Activated naive CD4-positive, alpha-beta T cell treated with anti-CD3 and anti-CD28 coated beads, Interleukin-2, amount 10 ng/mL, durations not matched to agents 7 days and 5 days (primary cell): ENCODE measurements at places on chromosomes 3 and 15.

- DNase-seq, result no peak
Measured at GRCh38 chr15:100762913-100763834, 116.5 kb upstream of the ALDH1A3 start.

DNA sequence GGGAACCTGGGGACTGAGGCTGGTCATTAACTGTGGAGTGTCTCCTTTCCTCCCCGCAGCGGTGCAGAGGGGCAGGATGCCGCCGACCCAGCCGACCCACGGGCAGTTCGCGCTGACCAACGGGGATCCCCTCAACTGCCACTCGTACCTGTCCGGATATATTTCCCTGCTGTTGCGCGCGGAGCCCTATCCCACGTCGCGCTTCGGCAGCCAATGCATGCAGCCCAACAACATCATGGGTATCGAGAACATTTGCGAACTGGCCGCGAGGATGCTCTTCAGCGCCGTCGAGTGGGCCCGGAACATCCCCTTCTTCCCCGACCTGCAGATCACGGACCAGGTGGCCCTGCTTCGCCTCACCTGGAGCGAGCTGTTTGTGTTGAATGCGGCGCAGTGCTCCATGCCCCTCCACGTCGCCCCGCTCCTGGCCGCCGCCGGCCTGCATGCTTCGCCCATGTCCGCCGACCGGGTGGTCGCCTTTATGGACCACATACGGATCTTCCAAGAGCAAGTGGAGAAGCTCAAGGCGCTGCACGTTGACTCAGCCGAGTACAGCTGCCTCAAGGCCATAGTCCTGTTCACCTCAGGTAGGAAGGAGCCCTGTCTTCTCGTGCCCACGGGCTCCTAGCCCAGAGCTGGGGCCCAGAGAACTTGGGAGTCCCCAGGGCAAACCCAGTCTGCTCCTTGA is 3.7 kb downstream of the NR2F2 start:
- no peak for DNase-seq

- DNase-seq, result no peak
Measured at GRCh38 chr3:48601622-48601994, 6.5 kb upstream of the COL7A1 start.

- no peak for DNase-seq
Measured at GRCh38 chr3:126931806-126932187, 51.1 kb upstream of the PLXNA1 start.

DNA sequence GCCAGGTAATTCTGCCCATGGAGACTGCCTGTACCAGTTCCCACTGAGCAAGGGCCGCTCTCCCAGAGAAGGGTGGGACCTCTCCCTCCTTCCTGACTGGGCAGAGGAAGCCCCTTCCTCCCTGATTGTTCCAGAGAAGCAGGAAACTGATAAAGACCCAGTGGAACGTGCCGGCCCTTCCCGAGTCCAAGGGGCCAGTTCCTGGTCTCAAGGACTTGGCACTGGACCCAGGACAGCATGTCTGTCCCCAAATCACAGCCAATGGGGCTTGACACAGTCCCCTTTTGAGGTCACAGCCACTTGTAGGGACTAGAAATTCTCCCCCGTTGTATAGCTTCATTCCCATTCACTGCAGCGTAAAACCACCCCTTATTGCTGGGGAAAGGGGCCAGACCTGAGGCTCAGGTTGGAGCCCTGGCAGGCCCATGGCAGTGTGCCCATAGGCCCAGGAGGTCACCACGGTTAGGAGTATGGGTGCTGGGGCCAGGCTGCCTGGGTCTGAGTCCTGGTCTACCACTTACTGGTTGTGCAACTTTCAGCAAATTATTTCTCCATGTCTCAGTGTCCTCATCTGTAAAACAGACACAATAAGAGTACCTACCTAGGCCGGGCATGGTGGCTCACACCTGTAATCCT is 18.1 kb downstream of the CSRNP1 start:
- DNase-seq, result no peak

DNA sequence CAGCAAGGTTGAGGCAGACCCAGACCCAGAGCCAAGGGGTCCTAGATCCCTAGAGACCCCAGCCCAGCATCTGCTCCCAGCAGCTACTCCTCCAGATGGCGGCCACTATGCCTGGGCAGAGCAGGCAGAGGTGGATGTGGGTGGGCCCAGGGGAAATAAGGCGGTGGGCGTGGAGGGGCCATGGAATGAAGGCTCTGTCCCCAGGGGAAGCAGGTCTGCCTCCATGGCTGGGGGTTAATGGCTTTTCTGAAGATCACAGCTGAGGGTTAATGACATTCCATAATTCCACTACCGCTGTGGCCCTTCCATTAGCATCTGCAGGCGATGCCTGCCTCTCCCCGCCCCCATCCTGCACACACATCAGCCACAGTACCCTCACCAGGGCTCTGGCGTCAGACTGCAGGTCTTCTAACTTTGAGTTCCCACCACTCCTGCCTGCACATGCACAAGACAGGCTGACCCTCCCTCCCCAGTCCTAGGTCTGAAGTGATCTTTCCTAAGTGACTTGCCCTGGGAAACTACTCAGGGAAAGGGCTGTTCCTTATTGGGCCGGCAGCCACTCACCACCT is 41.2 kb downstream of the CCDC33 start:
- no peak for DNase-seq

GRCh38 chr3:67601385-67601784 is 53.0 kb downstream of the SUCLG2 start:
- DNase-seq, result no peak

- no peak for DNase-seq
Measured at GRCh38 chr15:32646291-32646690, 4.8 kb downstream of the SCG5 start.

- no peak for DNase-seq
Measured at GRCh38 chr3:105950881-105951600, 82.2 kb upstream of the CBLB start.

- no peak for DNase-seq
Measured at GRCh38 chr3:196695849-196696226, 16.2 kb downstream of the CEP19 start.

GRCh38 chr3:79204351-79204750 is 563.4 kb downstream of the ROBO1 start:
- DNase-seq, result no peak

DNA sequence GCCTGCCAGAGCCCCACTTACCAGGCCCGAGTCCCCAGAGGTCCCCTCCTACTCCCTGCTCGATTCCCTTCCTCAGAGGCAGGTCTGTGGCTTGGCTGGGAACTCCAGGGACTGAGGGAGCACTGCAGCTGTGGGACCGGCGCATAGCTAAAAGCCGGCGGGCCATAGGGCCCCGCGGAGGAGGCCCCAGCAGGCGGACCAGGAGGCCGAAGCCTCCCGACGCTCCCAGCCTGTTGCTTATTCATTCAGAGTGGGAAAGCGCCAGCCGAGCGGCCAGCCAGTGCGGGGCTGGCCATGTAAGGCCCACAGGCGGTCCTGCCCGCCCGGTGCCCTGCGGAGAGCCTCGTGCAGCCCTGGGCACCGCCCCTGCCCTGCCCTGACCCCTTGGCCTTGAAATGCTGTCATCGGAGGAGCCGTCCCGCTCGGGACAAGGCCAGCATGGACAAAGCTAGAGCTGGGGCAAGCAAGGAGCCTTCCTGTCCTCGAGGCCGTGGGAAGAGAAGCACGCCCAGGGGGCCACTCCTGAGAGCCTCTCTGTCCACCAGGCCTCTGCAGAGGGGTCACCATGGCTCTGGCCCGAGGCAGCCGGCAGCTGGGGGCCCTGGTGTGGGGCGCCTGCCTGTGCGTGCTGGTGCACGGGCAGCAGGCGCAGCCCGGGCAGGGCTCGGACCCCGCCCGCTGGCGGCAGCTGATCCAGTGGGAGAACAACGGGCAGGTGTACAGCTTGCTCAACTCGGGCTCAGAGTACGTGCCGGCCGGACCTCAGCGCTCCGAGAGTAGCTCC is at the start of gene LOXL1:
Gene LOXL1 (plus strand): TSS at position 244 of the 784 bp plus-strand sequence. CDS start 322 bp downstream, at position 566.
- no peak for DNase-seq

DNA sequence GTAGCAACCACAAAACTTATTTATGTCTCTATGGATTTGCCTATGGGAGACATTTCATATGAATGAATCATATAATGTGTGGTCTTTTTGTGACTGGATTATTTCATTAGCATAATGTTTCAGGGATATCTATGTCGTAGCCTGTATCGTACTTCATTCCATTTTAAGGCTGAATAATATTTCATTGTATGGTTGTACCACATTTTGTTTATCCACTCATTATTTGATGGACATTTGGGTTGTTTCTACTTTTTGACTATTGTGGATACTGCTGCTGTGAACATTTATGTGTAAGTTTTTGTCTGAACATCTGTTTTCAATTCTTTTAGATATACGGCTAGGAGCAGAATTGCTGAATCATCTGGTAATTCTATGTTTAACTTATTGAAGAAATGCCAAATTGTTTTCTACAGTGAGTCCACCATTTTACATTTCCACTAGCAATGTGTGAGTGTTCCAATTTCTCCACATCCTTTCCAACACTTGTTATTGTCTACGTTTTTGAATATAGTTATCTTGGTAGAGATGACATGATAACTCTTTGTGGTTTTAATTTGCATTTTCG is 134.4 kb upstream of the DAZL start:
- no peak for DNase-seq

DNA sequence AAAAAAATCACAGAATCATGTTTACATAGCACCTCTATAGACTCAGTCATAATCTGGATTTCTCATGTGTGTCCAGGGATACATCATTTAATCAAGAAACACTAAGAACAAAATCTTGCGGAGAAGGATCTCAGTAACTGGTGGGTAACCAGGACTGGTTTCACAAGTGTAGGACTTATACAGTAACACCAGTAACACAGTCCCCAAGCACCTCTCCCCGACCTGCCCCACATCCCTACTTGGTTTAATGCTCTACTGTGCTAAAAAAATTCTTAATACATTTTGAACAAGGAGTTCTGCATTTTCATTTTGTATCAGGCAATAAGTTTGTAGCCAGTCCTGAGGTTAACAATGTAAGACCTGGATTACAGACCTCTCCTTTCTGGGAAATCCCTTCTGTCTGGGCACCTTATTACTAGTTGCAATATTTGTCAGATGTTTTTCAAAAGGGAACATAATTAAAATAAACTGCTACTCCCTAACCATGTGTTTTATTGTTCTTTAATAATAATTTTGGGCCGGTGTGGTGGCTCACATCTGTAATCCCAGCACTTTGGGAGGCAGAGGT is 57.6 kb upstream of the BBX start:
- DNase-seq, result no peak

GRCh38 chr15:82018201-82018600 is 27.6 kb downstream of the MEX3B start:
- DNase-seq, result no peak

- DNase-seq, result no peak
Measured at GRCh38 chr3:105093371-105094252, 273.1 kb upstream of the ALCAM start.

- no peak for DNase-seq
Measured at GRCh38 chr3:107710851-107711250, 188.1 kb downstream of the BBX start.

DNA sequence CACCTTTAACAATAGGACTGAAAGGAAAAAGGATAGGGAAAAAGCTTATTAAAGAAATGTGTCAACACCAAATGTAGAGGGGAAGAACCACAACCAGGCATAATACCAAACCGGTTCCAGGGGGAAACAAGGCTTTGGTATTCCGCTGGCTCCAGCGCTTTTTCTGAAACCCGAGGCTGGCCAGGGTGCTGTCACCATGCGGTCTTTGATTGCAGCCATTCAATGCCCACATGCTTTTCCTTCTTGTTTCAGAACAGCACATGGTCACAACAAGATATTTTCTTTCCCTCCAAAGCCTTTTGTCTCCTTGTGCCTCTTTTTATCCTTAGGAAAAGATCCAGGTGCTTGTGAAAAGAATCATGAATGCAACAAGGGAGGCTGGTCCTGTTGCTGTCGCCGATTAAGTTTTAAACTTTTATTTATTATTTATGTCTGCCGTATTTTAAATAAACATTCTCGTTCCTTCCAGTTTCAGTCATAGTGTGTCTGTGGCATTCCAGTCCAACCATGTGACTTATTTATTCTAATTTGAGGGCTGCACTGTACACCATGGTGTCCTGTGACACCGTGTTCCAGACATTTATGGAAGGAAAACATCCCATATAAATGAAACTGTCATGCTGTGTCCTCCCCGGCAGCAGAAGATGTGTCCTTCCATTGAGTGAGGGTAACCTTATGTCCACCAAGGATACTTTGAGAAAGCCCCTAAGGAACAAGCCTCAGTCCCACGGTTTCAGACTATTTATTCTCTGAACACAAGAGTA is 41.1 kb downstream of the CCK start:
- no peak for DNase-seq

DNA sequence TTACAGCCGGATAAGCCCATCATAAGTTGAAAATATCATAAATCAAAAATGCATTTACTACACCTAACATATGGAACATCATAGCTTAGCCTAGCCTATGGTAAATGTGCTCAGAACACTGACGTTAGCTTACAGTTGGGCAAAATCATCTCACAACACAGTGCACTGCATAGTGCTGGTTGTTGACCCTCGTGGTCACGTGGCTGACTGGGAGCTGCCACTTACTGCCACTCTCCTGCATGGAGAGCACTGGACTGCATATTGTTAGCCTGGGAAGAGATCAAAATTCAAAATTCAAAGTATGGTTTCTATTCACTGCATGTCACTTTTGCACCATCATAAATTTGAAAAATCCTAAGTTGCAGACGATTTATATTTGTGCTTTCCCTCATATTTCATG is 94.0 kb upstream of the CACNA2D3 start:
- DNase-seq, result no peak

GRCh38 chr3:38043486-38043885 is 4.5 kb downstream of the DLEC1 start:
- DNase-seq, result no peak

GRCh38 chr3:194534243-194534642 is 47.4 kb upstream of the ATP13A3 start:
- DNase-seq, result no peak

DNA sequence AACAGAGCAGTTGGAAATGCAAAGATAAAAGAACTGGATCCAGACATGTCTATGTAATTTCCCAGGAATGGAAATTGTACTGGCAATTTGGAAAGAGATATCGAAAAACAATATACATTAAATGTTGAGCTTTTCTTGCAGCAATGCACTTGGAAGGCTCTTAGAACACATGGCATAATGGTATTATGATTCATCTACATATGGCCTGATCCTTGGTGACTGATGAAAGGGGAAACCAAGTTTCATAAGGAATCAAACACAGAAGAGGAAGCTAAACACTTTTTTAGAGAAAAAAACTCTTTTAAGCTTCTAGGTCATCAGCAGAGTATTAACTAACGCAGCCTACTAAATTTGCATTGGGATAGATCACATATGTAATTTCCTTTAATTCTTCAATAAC is 12.4 kb upstream of the GREM1 start:
- DNase-seq, result no peak

DNA sequence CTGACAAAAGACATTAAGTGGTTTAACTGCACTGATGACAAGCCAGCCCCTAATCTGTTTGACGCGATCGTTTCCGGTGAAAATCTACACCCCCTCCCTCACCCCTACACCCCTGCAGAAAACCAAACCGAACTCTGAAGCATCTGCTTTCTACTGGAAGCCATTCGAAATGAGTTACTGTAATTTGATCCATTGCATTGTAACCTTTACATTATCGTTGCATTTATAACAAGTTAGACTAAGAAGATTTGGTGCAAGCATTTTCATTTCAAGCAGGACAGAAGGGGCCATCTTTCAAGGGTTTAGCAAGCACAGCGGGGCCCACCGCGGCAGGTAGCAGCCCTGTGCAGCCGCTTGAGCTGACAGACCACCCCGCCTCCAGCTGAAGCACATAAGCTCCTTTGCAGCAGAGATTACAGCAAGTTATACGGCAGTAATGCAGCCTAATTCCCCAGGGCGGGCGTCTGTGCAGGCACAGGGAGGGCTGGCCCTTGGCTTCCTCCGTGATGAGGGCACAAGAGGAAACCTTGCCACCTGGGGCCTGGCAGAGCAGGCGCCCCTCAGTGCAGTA is 79.3 kb downstream of the CHSY1 start:
- no peak for DNase-seq
